NK-92 treated with Interleukin-12 subunit alpha and Interleukin-12 subunit beta, amount 100 ng/mL, for 24 hours (cell line): ENCODE measurements at places on chromosomes 5 and 9.

DNA sequence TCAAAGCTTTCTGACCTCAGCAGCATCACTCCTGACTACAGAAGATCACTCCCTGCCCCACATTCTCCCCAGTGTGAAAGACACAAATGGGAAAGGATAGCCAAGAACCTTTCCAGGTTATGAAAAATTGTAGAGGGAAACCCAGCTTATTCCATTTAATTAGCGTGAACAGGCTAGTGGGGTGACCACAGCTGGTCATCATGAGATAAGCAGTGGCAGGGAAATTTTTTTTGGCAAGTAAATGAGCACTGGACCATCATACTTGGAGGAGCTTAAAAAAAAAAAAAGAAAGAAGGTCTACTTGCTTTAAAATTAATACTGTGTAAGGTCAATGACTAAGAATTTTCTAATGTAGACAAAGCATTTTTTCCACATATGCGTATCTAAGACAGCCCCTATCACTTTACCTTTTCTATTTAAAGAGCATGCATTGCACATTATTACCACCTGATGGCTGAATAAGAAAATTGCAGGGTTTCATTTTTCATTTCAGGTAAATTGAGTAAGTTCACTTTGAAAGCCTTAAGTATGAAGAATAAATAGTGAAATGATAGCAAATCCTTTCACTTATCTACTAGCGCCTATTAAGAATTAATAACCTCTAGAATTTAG lies 123.6 kb downstream of the ELAVL2 start:
- DNase-seq = no peak

GRCh38 chr5:7039074-7039473 lies 325.8 kb downstream of the TENT4A start:
- no peak for DNase-seq

GRCh38 chr9:68551191-68551590 lies 10.5 kb upstream of the TMEM252 start:
- DNase-seq = no peak

DNA sequence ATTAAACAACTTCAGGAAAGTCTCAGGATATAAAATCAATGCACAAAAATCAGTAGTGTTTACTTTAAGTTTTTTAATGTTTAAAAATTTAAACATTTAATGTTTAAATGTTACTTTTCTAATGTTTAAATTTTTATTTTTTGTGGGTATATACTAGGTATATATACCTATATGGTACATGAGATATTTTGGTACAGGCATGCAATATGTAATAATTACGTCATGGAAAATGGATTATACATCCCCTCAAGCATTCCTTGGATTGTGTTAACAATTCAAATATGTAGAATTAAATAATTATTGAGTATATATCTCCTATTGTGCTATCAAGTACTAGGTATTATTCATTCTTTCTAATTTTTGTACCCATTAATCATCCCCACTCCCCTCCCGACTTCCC lies 291.3 kb downstream of the TMEM232 start:
- DNase-seq = no peak

DNA sequence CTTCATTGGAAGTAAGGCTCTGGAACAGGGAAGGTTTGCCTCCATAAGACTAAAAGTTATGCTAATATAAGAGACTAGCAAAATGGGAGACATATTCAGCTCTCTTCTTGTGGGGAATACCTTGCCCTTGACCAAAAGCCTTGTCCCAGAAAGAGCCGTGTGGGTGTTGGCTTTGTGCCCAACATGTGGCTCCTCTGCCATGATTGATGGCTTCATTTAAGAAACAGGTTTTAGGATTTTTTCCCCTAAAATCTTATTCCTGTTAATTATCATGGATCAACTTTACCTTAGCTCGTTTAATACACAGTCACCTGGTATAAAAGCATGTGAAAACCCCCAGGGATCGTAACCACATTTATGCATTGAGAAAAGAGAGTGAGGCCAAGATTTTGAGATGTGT lies 38.9 kb downstream of the DOCK8 start:
- no peak for DNase-seq

GRCh38 chr5:100595152-100595811 lies 60.1 kb downstream of the FAM174A start:
- DNase-seq = no peak

- no peak for DNase-seq
These were observed 10.4 kb downstream of the ZNF618 start for GRCh38 chr9:113886466-113886865.

GRCh38 chr9:33170464-33171415 lies 3.6 kb upstream of the B4GALT1 start:
- no peak for DNase-seq
